ENCODE measurements at places on chromosomes 7 and 10. TPM values are rescaled to one million over a fixed set of nuclear protein-coding genes. Genes with fewer than 3 reads are reported as not detected.

CPXM2 gene
- total RNA-seq = under 0.01 TPM

WIPF3 gene
- total RNA-seq = 4.1 TPM

TMEM176B gene
- 2.4 TPM for total RNA-seq

DEPP1 gene
- 4.1 TPM for total RNA-seq

MYH16 gene
- not detected for total RNA-seq

ZNF425 gene
- total RNA-seq = 6.9 TPM

GPR26 gene
- 5.3 TPM for total RNA-seq

TRPV5 gene
- not detected for total RNA-seq

CTTNBP2 gene
- 34.2 TPM for total RNA-seq

NPFFR1 gene
- 1.2 TPM for total RNA-seq

CCL24 gene
- total RNA-seq = not detected

DNA sequence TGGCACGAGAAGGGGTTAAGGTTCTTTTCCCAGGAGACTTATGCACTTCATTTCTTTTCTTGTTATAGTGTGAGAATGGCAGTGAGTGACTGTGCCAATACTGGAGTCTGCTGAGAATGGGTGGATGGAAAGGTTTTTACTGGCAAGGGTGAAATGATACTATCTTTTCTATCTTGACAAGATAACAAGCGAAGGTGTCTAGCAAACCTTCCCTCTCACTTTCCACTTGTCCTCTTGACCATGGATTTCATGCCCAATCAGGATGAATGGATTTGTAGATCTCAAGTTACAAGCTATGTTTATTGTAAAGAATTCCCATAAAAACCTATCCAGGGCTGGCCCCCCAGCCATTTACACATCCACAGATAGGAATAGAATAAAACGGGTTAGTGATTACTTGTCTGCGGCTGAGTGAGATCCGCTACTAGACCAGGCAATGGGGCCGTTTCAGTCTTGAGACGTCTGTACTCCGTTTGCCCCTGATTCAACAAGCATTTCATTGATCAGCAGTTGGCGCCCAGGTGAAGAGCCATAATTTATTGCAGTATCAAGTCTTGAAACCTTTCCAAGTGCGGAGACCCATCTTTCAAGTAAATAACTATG lies 152.6 kb downstream of the PRKCQ start:
- DNase-seq = no peak

- peak; percentile 22 for DNase-seq
These were observed 118.6 kb upstream of the PARD3 start for GRCh38 chr10:34933676-34934075.

DNA sequence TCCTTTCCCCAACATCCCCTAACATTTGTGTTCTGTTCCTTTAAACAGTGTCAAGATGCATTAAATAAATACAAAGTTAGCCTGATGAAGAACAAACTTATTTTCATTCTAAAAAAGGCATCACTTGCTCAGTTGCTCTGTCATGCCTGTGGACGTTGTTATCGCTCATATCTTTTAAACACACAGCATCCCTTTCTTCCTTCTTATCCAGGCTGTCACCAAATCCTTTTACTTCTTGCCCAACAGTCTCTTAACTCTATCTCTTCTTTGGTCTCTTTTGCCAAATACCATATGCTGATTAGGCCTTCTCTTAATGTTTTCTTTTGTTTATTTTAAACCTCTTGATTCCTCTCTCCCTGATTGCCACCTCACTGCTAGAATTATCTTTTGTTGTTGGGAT lies 43.9 kb downstream of the DKK1 start:
- no peak for DNase-seq

GRCh38 chr10:28331066-28331465 lies 28.2 kb upstream of the MPP7 start:
- no peak for DNase-seq

DNA sequence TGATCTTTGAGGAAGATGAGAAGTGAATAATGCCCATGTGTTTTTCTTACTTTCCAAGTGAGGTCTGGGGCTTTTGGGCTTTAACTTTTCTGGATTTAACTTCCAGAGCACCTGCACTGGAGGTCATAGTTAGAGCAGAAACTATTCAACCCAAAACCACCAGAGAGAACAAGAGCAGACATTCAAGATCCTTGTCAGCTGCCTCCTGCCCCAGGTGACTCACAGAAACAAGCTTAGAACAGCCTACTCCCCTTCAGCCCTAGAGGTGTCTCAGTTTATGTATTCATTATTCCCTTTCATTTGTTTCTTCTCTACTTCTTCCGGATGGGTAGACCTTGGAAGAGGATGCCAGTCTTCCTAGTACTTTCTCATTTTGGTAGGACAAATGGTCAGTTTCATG lies 270.5 kb downstream of the CNTNAP2 start:
- no peak for DNase-seq

- DNase-seq = no peak
These were observed 65.4 kb downstream of the RNF133 start for GRCh38 chr7:122633472-122633871.

DNA sequence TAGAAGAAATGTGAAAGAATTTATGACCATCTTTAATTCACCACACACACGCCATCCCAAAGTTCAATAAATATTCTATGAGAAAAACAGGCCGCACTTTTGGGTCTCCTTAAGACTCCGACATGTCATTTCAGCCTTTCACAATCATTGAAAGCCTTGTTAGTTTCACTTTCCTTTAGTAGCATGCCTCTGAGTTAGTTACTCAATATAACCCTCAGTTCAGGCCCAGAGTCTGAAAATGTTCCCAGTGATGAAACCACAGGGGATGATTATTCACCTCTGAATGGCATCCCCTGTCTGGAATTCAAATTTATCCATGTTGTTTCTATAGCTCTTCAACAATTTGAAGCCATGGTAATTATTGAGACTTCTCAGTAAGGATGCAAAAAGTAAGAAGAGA lies 278.1 kb upstream of the NRP1 start:
- DNase-seq = no peak

- DNase-seq = no peak
These were observed 98.3 kb upstream of the SEC61G start for GRCh38 chr7:54857294-54857693.

GRCh38 chr7:93559639-93560491 lies 14.7 kb downstream of the CALCR start:
- DNase-seq = no peak

DNA sequence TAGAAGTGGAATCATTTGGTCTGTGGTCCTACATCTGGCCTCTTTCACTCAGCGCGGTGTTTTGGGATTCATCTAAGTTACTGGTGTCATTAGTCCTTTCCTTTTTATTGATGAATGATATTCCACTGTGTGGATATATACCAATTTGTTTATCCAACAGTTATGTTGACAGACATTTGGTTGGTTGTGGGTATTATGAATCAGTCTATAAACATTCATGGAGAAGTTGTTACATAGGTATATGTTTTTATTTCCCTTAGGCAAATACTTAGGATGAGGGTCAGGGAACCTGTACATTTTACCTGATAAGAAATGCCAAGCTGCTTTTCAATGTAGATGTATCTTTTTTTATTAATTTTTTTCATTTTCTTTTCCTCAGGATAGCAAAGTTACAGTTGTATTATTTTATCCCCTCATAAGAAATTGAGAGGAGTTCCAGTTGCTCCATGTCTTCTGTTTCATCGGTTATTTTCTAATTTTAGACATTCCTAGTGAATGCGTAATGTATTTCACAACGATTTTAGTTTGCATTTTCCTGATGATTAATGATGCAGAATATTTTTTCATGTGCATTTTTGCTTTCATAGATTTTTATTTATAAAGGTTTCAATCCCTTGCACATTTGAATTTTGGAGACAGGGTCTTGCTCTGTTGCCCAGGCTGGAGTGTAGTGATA lies 203.8 kb upstream of the SH2B2 start:
- DNase-seq = no peak

- DNase-seq = no peak
These were observed 84.2 kb upstream of the CREB5 start for GRCh38 chr7:28328146-28328545.

- DNase-seq = no peak
These were observed 32.6 kb upstream of the TECTB start for GRCh38 chr10:112250555-112250954.

GRCh38 chr7:87875151-87876039 lies 765 bp downstream of the SLC25A40 start:
- DNase-seq = no peak

- DNase-seq = no peak
These were observed 55.0 kb downstream of the LRRC4 start for GRCh38 chr7:127976056-127976737.

GRCh38 chr7:123761729-123762128 lies 12.9 kb upstream of the WASL start:
- no peak for DNase-seq

GRCh38 chr10:91680487-91680886 lies 47.6 kb upstream of the PPP1R3C start:
- no peak for DNase-seq

DNA sequence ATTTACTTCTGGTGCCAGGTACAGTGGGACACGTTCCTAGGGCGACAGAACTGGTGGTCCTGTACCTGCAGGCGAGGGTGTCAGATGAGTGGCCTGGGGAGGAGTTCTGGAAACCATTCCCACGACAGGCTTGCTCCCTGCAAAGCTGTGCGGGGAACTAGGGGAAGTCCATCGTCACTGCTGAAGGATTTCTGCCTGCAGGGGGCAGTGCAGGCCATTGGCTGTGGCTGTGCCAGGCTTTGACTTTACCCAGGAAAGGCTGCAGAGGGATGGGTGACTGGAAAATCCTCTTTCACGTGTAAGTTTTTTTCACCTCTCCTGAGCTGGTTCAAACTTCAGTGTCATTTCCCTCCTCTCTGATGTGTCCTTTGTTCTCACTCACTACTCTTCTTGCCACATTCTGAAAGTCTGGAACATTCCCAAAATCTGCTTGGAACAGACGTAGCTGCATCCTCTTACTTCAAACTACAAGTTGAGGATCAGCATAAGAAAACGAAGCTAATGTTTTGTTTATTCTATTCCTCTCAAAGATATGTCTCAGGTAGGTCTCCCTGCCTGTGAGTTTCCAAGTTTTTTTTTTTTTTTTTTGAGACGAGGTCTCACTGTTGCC lies 126.5 kb downstream of the SH2D4B start:
- peak; percentile 63 for DNase-seq

GRCh38 chr10:26765549-26765948 lies 68.0 kb downstream of the PDSS1 start:
- no peak for DNase-seq

GRCh38 chr10:61612450-61612849 lies 50.3 kb upstream of the CABCOCO1 start:
- DNase-seq = no peak

DNA sequence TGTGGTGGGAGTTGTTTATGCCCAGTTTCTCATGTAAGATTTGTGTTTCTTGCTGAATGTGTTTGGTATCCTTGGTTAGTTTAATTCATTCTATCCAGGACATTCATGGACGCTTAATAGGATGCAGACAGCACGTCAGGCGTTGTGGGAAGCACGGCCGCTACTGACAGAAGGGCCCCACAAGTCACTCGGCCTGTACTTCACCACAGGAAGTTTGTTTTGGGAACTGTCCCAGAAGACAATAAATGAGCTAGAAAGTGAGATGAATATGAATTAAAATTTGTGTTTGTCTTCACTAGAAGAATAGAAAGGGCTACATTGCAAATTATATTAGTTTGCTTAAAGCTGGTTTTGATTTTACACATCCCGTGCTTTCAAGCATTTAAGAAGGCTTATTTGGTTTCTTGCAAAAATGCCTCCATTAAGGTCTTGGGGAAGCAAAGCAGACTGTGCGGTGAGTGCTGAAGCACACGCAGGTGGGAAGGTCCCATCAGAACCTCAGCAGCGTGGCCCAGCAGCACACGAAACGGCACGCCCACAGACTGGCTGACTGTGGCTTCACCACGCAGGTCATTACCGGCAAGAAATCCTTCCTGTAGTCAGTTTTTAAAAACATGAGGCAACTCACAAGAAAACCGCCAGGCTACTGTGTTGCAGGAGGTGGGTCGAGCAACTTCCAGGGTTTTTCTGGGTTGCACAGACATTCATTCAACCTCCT lies 74.1 kb downstream of the VIPR2 start:
- DNase-seq = no peak

- DNase-seq = no peak
These were observed 43.2 kb downstream of the FZD1 start for GRCh38 chr7:91307467-91307866.

DNA sequence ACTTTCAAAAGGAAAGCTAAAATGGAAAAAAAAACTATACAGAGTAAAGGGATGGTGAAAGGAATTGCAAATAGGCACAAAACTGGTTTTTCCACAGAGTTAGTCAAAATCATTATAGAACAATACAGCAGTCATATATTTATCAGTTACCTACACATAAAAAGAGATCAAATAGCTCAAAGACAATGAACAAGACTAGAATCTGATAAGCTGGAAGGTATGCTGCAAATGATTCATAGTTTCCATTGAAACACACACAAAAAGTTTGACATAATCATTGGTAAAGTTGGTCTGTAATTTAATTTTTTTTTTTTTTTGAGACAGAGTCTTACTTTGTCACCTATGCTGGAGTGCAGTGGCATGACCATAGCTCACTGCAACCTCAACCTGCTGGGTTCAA lies 92.4 kb upstream of the SGCE start:
- DNase-seq = no peak

DNA sequence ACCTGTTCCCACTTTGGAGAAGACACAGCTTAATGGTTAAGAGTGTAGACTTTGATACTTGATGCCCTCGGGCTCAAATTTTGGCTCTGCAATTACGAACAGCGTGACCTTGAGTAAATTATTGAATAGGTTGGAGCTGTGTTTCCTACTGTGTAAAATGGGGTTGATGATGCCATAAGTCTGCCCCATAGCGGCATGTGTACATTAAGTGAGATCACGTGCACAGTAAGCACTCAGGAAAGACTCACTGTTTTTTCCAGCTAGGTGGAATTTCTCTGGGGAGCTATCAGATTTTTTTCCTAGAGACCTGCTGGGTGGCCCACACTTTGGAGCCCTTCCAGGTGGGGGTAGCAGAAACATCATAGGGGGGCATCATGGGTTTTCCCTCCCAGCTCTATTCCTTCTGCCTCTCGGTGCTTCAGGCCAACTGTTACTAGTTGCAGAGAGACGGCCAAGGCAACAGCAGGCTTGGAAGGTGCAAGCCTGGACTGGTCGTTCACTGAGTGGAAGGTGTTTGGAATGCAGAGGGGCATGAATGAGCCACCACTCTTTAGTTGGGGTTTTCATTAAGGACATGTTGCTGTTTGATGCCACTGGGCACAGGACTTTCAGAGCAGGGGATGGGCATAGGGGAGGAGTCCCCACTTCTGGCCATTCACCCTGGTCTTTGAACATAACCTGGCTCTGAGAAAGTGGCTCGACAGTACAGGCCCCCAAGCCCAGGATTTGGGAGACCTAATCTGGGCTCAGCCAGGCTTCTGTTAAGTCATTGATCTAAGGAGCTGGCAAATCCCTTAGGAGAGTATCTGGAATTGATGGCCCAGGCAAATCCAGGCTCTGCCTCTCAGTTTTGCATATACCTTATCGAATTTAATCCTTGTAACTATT lies 64.0 kb downstream of the SYPL1 start:
- no peak for DNase-seq

- no peak for DNase-seq
These were observed 1225.5 kb upstream of the CELF2 start for GRCh38 chr10:9792181-9792580.

DNA sequence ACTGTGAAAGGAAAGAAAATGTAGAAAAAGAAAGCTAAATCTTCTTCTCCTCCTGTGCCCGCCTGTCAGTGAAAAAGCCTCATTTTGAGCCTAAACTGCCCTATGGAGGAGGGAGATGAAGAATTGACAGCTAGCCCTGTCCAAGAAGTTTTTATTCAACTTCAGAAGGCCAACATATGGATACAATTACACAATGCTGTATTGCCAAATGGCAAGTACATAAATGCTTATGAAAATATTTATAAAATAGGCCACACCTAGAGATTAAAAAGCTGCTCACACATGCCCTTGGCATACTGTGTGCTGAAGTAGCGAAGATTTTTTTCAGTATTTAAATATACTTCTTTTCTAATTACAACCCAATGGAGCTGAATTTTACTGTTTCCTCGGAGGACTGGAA lies 65.1 kb upstream of the NEBL start:
- no peak for DNase-seq
